AG04450 (cell line): ENCODE measurements at places on chromosomes 16 and 17. TPM values are rescaled to one million over a fixed set of nuclear protein-coding genes. Genes with fewer than 3 reads are reported as not detected.

PRCD gene
- 0.69 and 1.9 TPM in 2 replicates for polyA plus RNA-seq

CD79B gene
- not detected in 2 replicates for polyA plus RNA-seq

- no peak for DNase-seq
Measured at GRCh38 chr16:65002265-65002664, 119.6 kb downstream of the CDH11 start.

STH gene
- not detected in 2 replicates for polyA plus RNA-seq

GRCh38 chr16:53358884-53359283 lies 75.4 kb upstream of the RBL2 start:
- DNase-seq: no peak

DNA sequence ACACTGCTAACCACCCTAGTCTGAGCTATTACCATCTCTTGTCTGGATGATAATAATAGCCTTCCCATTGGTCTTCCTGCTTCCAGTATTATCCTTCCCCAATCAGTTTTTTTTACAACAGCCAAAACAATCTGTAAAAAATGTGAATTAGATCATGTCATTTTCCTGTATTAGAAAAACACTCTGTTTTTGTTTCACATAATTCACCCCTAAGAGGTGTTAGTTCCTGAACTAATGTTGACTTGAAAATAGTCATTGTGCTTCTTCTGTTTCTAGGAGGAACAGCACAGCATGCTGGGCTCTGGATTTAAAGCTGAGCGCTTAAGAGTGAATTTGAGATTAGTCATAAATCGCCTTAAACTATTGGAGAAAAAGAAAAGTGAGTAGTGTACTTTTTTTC lies 20.0 kb downstream of the IST1 start:
- no peak for DNase-seq

DNA sequence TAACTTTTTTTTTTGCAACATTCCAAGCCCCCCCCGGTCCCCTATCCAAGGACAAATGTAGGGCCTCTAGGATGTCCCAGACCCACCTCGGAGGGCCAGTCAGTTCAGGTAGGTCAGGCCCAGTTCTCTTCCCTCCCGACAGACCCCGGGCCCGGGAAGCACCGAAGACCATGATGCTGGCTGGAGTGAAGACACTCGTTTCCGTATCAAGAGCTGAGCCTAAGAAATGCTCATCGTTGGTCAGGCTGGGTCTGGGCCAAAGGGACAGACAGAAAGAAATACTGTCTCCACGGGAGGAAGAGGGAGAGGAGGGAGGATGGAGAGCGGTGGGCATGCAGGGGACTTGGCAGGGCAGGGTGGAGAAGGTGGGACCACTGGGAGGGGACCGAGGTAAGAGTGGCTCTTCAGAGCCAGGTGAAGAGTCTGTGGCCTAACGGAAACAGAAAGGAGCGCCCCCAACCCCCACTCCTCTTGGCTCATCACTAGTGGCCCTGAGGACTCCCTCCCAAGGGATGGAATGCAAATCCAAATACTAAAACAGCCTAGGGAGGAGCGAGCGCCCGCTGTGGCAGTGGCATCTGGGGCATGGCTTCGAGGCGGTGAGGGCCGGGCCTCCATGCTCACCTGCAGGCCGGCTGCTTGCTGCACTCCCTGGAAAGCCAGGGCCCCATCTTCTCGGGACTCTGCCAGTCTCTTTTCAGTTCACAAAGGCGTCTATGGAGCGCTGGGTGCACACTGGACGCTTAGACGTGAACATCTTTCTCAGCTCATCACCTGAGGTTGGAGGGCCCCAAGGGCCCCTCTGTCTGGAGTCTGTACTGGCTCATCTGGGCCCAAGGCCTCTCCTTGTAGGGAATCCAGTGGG lies 1.7 kb upstream of the ROGDI start:
- DNase-seq: no peak

SPAG9 gene
- 31.4 and 42.1 TPM in 2 replicates for polyA plus RNA-seq

GRCh38 chr17:80220736-80221215 lies 549 bp downstream of the SLC26A11 start:
- no peak for DNase-seq

GRCh38 chr17:55990332-55991006 lies 162.8 kb upstream of the ANKFN1 start:
- DNase-seq: no peak

FAM20A gene
- polyA plus RNA-seq: not detected in 2 replicates
